T-cell (primary cell): ENCODE measurements at places on chromosomes 12 and 14. TPM values are rescaled to one million over a fixed set of nuclear protein-coding genes. Genes with fewer than 3 reads are reported as not detected.

MIP gene
- not detected for total RNA-seq

TSPAN19 gene
- total RNA-seq = not detected

SERPINA4 gene
- total RNA-seq = 0.22 TPM

CLEC4A gene
- 2.3 TPM for total RNA-seq

CCDC198 gene
- total RNA-seq = not detected

RBM25 gene
- 163 TPM for total RNA-seq

TMEM179 gene
- not detected for total RNA-seq

FAM186B gene
- 0.33 TPM for total RNA-seq

SLC10A1 gene
- total RNA-seq = 0.13 TPM

AMIGO2 gene
- total RNA-seq = 14.7 TPM

GRCh38 chr14:71163842-71164629 lies 256.8 kb downstream of the PCNX1 start:
- no peak for DNase-seq

GRCh38 chr12:122413516-122414404 lies 8.7 kb downstream of the CLIP1 start:
- DNase-seq = no peak

GRCh38 chr14:93317875-93318807 lies 14.7 kb downstream of the BTBD7 start:
- no peak for DNase-seq

GRCh38 chr14:30519961-30520360 lies 39.0 kb upstream of the G2E3 start:
- DNase-seq = no peak

GRCh38 chr12:43044241-43044640 lies 454.7 kb upstream of the PRICKLE1 start:
- DNase-seq = no peak

GRCh38 chr12:58253663-58254062 lies 312.3 kb downstream of the ATP23 start:
- DNase-seq = no peak

GRCh38 chr14:60106339-60106738 lies 14.6 kb downstream of the PCNX4 start:
- DNase-seq = no peak

DNA sequence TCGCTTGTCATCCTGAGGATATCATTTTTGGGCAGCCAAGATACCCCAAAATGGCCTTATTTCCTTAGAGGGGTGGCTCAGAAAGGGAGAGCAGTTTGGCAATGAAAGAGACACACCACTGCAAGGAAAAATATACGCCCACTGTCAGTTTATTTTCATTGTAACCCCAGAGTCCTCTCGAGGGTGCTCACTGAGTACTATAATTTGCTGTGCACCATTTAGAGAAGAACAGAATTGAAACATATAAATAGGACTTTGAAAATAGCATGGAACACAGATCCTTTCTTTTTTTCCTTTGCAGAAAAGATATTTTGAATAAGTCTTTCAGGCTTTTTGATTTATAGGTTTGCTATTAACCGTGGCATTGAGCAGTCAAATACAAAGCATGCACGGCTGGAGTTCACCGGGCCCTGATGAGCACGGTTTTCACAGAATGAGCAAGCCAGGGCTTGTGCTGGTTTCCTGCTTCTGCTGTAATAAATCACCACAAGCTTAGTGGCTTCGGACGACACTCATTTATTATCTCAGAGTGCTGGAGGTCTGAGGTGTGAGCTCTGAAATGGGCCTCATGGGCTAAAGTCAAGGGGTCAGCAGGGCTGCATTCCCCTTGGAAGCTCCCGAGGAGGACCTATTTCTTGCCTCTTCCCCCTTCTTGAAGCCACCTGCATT lies 152.3 kb downstream of the ZNF664 start:
- DNase-seq = no peak

DNA sequence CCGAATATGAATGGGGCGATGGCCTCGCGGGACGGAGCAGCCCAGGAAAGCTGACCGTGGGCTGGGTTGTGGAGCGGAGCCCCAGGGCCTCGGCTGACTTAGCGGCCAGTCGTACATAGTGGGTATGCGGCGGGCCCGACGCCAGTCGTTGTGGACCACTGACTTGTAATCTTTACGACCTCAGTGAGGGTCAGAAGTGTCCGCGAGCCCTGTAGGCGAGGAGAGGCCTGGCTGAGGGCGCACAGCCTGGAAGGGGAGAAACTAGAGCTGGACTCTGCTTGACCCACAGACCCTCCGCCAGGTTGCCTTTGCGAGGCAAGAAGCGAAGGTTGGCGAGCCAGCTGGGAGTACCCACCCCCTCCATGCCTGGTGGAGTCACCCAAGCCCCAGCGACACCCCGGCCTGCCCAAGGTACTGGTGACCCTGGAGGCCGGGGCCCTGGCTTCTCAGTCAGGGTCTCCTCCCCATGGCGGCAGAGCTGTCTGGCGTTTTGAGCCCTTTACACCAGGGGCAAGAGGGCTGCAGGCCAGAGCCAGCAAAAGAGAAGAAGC lies 15.6 kb upstream of the DYNC1H1 start:
- no peak for DNase-seq

GRCh38 chr14:56889705-56890104 lies 79.4 kb upstream of the OTX2 start:
- no peak for DNase-seq

- no peak for DNase-seq
These were observed 14.1 kb downstream of the SIVA1 start for GRCh38 chr14:104766863-104767633.
